ENCODE measurements at places on chromosomes 2 and 18.
A peak's percentile ranks its signal among the peaks of the same experiment; 100 is the strongest.

GRCh38 chr18:67581178-67581577 lies 64.7 kb upstream of the DSEL start:
- DNase-seq = no peak

- peak; percentile 19 for DNase-seq
Observed at GRCh38 chr2:9799011-9799596, 44.2 kb upstream of the TAF1B start.

GRCh38 chr2:105255979-105256378 lies 14.4 kb downstream of the GPR45 start:
- no peak for DNase-seq

DNA sequence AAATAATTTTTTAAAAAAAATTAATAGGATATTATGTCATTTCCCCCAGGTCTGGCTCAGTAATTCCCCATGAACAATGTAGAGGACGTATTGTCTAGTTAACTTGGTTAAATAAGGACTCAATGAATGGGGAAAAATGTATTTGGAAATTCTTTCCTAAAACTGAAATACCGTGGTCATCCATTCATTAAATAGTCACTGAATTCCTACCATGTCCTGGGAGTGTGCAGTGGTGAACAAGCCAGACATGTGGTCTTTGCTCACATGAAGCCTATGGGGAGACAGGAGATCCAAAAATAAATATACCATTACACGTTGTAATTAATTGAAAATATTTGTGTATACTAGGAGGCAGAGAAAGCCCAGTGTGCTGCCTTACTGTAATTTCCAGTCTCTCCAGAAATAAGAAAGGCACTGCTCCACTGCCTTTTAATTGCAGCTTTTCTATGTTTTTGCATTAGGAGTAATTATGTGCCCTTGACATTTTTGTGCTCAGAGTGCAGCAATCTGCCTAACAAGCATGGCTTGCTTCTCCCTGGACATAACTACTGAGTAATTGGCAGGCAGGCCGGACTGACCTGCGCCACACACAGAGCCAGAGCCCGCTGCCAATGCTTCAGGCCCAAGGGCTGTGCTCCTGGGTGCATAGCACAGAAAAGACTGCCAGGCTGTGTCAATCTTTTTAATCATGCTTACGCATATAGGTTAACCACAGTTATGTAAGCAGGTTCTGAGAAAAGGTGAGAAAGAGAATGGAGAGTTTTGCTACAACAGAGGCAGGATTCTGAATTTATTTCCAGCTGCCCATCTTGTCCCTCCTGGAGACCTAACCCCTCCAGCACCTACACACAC lies 22.2 kb upstream of the TTC39C start:
- peak; percentile 61 for DNase-seq

GRCh38 chr2:46876741-46877384 lies 38.7 kb downstream of the MCFD2 start:
- DNase-seq = no peak

DNA sequence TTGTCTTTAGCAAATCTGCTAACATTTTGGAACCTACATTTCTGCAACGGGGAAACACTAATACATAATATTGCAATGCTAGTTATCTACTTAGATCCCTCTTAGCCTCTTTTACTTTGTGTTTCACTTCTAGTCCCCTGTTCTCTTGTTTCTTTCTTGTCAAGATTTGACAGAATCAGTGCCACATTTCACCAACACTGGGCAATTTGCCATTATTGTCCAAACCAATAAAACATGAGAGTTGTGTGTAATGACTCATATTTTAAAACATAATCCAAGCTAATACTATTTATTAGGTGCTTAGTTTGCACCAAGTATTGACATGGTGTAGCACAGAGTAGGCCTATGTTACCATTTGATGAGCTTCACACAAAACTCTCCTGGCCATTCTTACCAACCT lies 33.7 kb upstream of the ACVR1C start:
- DNase-seq = no peak

DNA sequence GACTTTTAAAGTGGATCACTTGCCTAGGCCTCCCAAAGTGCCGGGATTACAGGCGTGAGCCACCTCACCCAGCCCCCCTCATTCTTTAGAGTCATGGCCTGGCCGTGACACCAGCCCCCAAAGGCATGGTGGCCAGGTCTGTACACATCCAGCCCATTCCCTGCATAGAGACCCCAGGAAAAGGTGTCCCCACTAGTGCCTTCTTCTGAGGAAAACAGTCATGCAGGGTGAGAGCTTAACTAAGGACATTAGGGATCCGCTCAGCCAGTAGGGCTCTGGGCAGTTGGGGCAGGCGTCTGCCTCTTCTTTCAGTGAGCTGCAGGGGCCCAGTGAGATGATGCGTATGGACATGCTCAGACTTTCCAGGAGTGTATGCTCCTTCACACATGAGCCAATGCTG lies 5.7 kb upstream of the AMER3 start:
- DNase-seq = no peak

DNA sequence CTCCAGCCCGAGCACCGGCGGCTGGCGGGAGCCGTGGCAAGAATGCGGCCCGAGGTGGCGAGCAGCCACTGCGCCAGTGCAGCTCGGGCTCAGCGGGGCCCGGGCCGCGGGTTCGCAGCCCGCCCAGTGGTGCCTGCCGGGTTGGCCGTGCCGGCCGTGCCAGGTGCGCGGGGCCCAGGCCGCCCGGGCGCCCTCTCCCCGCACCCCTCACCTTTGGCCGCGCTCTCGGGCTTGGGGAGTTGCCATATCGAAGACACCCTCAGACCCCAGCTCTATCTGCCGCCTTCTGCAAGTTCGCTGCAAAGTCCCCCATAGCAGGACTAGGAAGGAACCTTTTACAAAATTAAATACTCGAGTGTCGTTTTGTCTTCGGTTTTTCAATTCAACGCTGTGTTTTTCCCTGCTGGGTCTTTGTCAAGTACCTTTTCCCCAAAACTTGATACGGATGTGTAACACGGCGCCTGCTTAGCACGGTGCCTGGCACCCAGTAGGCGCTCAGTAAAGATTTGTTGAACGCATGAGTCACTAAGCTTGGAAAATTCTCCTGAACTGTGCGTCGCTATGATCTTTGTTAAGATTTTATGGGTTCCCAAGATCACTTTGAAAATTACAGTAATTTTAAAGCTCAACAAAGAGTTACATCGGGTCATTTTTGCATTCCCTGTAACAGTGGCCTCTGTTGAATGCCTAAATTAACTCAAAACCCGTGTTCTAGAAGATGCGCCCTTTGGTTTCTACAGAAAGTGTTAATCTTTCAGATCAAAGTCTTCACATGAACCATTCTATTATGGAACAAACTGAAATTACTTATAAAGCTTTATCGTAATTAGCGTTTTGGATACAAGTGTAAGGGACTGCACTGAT lies 750 bp downstream of the STRADB start:
- no peak for DNase-seq

GRCh38 chr2:101802329-101802728 lies 104.8 kb downstream of the MAP4K4 start:
- no peak for DNase-seq

- DNase-seq = no peak
Observed at GRCh38 chr2:232432598-232433184, 23.3 kb upstream of the ALPI start.

- DNase-seq = peak; percentile 47
Observed at GRCh38 chr2:2646433-2647051, 315.5 kb upstream of the MYT1L start.

DNA sequence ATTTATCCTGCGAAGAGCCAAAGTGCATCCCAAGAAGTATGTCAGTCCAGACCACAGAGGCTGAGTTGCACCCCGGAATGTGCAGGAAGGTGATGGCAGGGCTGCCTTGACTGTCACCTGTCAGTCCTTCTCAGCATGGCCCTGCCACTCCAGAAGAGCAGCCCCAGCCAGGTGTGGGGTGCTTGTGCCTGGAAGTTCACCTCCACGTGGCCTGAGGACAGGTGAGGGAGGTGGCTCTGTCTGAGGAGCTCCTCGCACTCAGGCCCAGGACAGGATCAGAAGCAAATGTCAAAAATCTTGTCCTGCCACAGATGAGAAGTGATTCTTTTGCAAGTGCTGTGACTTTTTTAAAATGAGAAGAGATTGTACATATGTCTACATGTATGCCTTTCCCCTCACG lies 31.4 kb upstream of the B3GNT7 start:
- DNase-seq = no peak

DNA sequence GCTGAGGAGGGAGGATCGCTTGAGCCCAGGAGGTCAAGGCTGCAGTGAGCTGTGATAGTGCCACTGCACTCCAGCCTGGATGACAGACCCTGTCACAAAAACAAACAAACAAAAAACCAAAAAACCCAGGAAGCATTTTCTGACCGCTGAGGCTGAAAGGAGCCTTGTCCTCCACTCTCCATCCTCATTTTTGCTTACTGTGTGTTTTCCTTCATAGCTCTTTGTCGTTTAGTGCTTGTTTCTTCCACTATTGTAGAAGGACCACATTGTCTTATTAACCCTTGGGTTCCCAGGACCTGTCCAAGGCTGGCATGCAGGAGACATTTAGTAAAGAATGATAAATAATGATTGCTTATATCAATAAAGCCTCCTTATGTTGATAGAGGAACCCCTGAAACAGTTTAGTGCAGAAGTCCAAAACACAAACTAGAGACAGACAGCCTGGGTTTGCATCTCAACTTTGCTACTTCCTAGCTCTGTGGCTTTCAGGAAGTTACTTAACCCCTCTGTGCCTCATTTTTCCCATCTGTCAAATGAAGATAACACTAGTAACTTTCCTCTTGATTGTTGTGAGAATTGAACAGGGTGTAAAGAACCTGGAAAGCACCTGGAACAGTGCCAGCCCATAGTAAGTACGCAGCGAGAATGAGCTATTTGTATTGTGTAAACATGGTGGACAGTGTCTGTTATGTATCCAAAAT lies 126.0 kb downstream of the LPIN1 start:
- no peak for DNase-seq

- no peak for DNase-seq
Observed at GRCh38 chr2:84102274-84102673, 356.8 kb downstream of the SUCLG1 start.

GRCh38 chr2:106277426-106277825 lies 83.3 kb upstream of the UXS1 start:
- no peak for DNase-seq

DNA sequence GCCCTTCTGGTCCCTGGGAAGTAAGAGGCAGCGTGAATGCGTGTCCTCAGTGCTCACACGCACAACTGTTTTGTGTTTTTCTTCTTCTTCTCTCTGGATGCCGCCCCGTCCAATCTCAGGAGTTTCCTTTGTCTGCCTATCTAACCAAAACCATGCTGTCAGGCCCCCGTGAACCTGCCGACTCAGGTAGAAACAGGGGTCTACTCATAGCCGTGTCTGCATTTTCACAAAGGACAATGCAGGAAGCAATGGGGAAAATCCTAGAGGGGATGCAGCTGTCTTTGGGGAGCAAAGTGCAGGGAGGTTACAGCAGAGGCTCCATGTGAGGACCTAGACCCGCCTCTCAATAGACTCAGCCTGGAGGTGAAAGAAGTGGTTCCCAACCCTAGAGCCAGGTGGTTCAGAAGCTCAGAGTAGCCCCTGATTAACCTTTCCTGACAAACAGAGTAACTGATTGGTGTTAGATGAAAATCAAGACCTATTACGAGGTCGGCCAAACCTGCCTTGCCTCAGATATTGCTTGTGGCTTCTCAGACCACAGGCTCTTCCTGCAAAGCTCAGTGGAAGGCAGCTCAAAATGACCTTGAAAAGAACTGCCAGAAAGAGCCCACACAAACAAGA lies 49.3 kb downstream of the CD226 start:
- no peak for DNase-seq

GRCh38 chr2:230983566-230983965 lies 12.4 kb upstream of the SPATA3 start:
- DNase-seq = no peak

GRCh38 chr2:181036848-181037603 lies 56.6 kb downstream of the UBE2E3 start:
- no peak for DNase-seq
